ENCODE measurements at places on chromosomes 7 and 10.

DNA sequence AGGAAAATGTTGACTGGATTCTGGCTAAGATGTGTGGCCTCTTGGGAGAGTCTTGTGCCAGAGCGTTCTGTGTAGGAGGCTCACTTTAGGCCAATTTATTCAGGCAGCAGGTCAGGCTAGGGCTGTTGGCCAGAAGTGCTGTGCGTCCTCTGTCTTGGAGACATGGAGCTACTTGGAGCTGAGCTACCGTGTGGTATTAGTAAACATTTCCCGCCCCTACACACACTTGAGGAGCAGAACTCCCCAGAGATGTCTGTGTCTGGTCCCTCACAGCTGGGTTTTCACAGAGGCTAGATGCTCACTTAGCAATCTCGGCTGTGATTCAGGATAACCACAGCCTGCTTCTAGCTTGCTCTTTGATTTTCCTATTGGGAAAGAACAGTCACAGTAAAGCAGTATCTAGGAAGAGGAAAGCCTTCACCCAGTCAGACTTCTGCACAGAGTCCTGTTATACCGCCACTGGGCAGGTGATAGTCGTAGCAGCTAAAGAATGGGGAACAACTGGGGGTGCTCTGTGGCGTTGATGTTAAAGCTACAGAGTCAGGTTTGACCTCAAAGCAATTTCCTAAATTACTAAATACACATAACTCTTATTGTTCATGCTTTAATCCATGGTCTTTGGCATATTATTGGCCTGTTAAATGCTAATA lies 86.7 kb downstream of the MDFIC start:
- no peak for DNase-seq

- no peak for DNase-seq
Measured at GRCh38 chr10:66537186-66537585, 388.6 kb upstream of the LRRTM3 start.

GRCh38 chr10:22753786-22754185 lies 39.4 kb upstream of the PIP4K2A start:
- DNase-seq = no peak

DNA sequence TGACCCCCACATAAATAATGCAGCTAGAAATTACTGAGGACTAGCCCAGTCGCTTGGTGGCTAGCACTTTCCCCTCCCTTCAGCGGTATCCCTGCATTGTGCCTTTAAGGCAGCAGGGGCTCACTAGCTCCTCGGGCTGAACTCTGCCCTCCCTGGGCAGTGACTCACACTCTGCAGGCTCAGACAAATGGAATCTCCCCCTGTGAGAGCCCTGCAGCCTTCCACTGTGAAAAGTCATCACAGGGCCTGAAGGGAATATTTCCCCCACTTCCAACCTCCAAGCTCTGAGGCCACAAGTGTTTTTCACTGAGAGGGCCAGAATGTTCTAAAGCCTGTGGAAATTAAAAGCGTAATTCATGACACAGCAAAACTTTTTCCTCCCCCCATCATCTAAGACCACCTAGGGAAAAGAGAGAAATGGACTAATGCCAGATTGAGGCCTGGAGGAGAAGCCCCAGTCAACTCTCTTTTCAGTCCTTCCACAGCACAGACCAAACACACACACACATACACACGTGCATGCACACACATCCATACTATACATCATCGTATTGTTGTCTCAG lies 93.6 kb upstream of the COL1A2 start:
- DNase-seq = peak; percentile 97

DNA sequence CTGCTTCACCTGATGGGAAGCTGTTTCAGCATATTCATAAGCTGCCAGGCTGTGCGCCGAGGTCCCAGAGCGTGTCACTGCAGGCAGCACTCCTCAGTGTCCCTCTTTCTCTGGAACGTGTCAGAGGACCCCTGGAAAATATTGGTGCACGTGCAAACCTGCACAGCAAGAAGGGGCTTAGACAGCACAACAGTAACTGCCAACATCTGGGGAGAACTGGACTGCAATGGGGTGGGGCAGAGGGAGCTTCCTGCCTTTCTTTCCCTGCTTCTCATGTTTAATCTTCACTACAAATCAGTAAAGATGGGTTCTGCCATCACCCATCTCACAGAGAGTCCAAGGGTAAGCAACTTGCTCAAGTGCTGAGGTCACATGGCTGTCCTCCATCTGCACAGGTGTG lies 86.5 kb upstream of the GPR26 start:
- no peak for DNase-seq

GRCh38 chr7:16531707-16532106 lies 5.1 kb downstream of the LRRC72 start:
- DNase-seq = no peak

- no peak for DNase-seq
Measured at GRCh38 chr7:51060536-51060935, 256.1 kb downstream of the COBL start.

GRCh38 chr7:41297166-41297565 lies 405.7 kb downstream of the INHBA start:
- no peak for DNase-seq

GRCh38 chr10:98374217-98374985 lies 40.6 kb downstream of the PYROXD2 start:
- peak; percentile 73 for DNase-seq

GRCh38 chr7:73773700-73774517 lies 3.8 kb upstream of the CLDN3 start:
- no peak for DNase-seq

- DNase-seq = peak; percentile 88
Measured at GRCh38 chr7:96407427-96407826, 85.5 kb upstream of the SLC25A13 start.

GRCh38 chr10:123318516-123318915 lies 164.3 kb downstream of the BUB3 start:
- no peak for DNase-seq

DNA sequence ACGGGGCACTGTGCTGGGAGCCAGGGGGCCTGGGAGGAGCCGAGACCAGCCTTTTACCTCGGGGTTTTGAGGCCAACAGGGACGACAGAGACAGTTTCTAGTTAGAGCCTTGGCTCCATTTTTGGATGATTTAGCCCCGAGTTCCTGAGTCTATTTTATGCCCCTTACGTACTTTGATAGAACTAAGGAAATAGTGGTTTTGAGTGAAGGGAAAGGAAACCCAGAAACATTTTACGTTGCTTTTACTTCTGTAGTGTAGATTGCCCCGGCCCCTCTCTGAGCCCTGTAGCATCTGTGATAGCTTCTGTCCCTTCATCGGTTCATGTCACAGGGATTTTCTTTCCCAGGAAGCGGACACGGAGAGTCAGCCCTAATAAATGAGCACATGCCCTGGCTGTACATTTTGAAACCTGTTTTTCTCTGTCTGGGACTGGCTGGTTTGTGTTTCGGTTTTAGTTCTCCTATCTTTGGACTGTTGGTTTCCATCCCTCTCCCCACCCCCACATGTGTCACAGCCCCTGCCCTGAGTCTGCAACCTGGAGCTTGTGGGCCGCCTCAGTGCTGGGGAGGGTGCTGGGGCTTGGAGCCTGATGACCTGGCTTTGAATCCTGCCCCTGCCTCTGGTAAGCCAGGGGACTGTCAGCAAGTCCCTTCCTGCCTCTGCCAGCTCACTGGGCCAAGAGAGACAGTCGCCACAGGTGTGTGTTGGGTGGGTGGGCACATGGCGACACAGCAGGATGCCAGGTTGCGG lies 6.9 kb upstream of the ORAI2 start:
- no peak for DNase-seq

DNA sequence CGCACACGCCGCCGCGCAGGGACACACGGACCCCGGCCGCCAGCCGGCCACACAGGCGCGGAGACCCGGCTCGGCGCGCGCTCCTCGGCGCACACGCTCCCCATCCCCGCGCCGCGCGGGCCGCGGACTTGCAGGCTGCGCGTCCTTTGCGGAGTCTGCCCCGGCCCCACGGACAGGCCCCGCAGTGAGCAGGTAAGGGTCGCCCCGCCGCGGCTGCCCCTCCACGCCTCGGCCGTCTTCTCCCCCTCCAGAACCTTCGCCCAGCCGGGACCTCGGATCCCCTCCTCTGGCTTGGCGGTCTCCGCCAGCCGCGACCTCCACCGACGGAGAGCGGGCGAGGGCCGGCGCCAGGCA lies 356 bp downstream of the ADCYAP1R1 start:
- no peak for DNase-seq

DNA sequence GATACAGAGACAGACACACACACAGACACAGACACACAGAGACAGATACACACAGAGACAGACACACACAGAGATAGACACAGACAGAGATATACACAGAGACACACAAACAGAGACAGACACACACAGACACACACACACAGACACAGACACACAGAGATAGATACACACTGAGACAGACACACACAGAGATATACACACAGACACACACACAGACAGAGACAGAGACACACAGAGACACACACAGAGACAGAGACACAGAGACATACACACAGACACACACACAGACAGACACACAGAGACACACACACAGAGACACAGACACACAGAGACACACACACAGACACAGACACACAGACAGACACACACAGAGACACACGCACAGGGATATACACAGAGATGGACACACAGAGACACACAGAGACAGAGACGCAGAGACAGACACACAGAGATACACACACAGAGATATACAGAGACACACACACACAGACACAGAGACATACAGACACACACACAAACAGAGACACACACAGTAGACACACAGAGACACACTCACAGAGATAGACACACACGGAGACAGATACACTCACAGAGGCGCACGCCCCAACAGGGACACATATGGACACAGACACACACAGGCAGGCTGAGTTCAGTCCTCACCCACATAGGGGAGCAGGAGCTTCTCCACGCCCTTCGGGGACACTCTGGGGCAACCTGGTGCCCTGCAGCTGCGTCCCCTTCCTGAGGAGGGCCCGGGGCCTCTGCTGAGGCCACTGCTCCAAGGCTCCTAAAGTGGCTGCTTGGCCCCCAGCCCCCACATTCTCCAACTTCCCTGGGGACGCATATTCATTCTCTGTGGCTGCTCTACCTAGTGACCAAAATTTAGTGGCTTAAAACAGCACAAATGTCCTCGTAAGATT lies 10.3 kb upstream of the PPP2R2D start:
- DNase-seq = no peak

- no peak for DNase-seq
Measured at GRCh38 chr10:4004990-4005389, 220.0 kb upstream of the KLF6 start.

DNA sequence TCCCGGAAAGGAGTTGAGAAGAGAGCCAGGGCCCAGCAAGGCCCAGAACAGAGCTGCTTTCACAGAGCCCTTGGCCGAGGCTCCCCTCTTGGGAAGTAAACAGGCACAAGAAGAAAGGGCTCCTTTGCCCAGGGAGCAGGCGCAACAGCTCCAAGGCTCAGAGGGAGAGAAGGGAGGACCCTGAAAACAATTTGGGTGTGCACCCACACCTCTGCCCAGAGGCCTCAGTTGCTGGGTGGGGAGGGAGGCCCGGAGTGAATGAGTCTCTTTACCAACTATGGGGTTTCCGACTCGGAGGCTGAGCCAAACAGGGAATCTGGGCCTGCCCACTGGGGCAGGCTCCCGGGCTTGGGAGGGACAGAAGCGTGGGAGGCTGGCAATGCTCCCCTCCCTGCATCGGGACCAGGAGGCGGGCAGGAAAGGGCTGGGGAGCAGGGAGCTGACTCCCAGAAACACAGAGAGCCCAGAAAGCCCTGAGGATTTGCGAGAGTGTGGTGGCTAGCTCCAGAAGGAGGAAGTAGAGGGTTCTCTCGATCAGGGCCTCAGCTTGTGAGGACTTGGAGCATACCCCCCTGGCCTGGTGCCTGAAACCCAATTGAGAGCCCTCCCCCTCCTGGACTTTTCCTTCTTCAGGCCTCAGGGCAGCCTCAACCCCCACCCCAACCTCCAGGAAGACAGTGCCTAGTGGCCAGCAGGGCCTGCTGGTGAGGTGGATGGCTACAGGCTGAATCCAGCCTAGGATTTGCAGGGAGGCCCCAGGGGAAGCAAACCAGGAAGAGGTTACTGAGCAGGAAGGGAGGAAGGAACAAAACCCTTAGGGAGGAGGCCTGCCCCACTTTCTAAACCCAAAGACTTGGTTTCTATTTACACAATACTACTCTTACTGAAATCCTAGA lies 6.2 kb downstream of the C10orf105 start:
- DNase-seq = peak; percentile 21

DNA sequence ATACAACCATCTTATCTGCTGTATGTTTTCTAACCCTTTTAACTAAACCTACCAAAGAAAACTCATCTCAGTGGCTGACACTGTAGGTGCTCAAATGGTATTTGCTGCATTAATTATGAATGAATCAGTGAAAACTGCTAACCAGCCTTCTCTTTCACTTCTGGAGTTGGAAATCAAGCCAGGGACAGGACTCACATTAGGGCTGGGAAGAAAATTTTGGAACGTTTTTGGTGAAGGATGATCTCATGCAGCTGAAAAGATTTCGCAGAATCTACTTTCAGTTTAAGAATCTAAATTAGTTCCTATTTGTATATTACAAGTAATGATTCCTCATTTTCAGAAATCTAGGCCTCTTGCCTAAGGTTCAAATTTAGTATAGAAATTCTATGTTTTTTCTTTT lies 12.9 kb downstream of the MTPN start:
- DNase-seq = peak; percentile 19

GRCh38 chr7:39271402-39271801 lies 293.7 kb downstream of the POU6F2 start:
- DNase-seq = peak; percentile 66

DNA sequence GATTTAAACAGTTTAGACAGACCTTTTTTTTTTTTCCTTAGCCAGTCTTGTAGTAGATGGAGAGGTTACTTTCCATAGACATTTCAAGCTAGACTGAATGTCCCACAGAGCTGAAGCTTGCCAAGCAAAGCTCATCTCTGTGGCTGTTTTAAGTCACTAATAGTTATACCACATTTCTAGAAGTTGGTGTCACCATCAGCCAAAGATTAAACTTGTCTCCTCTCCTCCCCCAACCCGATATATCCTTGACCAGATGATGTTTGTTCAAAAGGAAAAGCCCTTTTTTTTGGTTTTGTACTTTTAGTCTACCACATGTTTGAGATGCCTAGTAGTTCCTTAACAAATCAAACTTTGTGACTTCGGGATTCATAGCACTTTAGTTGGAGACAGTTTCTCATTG lies 66.1 kb downstream of the ADD3 start:
- no peak for DNase-seq

DNA sequence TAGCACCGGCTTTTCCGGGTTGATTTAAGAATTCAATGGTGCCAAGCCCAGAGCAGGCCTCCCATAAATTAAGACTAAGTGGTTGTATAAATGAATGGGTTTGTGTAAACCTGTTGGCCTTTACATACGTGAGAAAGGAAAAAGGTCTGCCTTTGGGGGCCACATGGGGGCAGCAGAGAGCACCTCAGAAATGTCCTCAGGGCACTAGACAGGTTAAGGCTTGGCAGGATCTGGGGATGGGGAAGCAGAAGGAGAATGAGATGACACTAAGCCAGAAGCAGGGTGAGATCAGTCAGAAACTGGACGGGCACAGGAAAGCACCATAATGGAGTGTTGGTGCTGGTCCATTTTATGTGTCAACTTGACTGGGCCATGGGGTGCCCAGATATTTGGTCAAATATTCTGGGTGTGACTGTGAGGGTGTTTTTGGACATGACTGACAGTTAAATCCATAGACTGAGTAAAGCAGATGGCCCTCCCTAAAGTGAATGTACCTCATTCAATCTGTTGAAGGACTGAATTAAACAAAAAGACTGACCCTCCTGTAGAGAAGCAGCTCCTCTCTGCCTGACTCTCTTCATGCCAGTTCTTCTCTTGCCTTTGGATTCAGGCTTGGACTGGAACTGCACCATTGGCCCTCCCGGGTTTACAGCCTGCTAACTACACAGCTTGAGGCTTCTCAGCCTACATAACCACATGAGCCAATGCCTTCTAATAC lies 58.9 kb downstream of the FRMPD2 start:
- DNase-seq = peak; percentile 72
